ENCODE measurements at places on chromosomes 7 and 10.

DNA sequence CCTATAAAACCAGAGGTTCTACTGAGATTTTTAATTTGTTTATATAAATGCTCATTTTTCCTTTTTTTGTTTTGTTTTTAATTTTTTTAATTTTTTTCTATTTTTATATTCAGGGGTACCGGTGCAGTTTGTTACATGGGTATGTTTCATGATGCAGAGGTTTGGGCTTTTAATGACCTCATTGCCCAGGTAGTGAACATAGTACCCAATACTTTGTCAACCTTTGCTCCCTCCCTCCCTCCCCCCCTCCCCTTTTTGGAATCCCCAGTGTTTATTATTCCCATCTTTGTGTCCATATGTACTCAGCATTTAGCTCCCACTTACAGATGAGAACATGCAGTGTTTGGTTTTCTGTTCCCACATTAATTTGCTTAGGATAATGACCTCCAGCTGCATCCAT lies 94.4 kb upstream of the NEBL start:
- no peak for DNase-seq

GRCh38 chr7:105354383-105354782 lies 34.3 kb downstream of the SRPK2 start:
- DNase-seq, result no peak

GRCh38 chr10:69259547-69260243 lies 18.6 kb upstream of the HK1 start:
- no peak for DNase-seq

DNA sequence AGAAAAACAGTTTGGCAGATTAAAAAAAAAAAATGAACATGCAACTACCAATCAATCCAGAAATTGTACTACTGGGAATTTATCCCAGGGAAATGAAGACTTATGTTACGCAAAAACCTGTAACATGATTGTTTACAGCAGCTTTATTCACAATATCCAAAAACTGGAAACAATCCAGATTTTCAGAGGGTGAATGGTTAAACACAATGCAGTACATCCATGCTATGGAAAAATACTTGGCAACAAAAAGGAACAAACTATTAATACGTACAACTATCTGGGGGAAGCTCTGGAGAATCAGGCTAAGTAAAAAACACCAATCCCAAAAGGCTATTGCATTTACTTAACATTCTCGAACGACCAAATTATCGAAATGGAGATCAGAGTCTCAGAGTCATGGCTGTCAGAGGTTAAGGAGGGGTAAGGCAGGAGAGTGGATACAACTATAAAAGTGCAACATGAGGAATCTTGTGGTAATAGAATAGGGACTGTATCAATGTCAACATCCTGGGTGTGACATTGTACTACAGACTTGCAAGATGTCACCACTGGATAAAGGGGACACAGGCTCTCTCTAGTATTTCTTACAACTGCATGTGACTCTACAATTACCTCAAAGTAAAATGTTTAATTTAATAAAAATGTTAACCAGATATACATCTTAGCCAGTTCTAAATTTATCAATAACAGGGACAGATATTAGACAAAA lies 21.5 kb upstream of the RUFY2 start:
- DNase-seq, result no peak

DNA sequence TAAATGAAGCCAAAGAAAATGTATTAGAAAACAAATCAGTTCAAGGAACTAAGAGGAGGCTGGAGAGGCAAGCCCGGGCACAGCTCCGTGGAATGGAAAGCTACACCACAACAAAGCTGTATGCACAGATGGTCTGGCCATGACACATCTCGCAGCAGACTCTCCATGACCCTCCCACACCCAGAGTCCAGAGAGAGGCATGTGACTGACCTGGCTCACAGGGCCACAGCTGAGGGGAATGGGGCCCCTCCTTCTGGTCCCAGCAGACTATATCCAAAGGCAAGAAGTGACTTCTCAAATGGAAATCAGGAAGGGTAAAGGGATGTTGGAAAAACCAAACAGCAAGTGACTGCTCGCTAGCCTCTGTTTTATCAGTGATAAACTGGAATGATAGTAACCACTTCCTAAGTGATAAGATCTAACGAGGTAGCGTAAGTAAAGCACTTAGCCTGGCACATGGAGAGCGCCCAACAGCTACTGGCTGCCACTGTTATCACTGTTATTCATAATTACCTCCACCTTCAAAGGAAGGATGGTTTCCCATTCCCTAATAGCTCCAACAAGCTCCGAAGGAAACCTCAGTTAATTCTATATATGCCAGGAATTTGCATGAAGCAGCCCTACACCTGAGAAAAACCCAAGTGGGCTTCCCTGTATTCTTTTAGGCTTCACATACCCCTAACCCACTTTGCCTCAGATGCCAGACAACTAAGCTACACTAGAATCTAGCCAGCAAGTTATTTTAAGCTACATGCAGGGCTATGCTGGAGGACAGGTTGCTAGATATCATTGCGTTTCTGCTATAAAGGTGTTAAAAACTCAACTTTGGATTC lies 8.4 kb downstream of the OSBPL3 start:
- no peak for DNase-seq

DNA sequence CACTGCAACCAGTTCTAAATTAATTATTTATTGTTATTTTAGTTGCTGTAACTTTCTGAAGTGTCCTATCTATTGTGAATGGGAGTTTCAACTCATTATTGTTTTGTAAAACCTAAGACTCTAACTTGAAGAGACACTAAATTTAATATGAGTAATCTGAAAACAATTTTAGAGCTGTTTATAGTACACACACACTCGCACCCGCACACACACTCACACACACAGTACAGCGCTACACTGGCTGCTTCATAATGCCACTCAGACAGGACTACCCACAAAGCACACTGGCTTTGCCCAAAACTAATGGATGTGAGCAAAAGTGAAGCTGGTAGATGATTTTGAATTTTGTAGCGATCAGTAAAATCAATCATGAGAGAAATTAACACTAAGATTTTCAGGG lies 238.9 kb upstream of the ETV1 start:
- DNase-seq, result no peak

- no peak for DNase-seq
These were observed 22.1 kb upstream of the LMOD2 start for GRCh38 chr7:123633553-123633952.

Measured in prostate gland (tissue), 2 donors.